Heart right ventricle (tissue), 16 donors: ENCODE measurements at places on chromosomes 2 and 18. TPM values are rescaled to one million over a fixed set of nuclear protein-coding genes. Genes with fewer than 3 reads are reported as not detected.

DNA sequence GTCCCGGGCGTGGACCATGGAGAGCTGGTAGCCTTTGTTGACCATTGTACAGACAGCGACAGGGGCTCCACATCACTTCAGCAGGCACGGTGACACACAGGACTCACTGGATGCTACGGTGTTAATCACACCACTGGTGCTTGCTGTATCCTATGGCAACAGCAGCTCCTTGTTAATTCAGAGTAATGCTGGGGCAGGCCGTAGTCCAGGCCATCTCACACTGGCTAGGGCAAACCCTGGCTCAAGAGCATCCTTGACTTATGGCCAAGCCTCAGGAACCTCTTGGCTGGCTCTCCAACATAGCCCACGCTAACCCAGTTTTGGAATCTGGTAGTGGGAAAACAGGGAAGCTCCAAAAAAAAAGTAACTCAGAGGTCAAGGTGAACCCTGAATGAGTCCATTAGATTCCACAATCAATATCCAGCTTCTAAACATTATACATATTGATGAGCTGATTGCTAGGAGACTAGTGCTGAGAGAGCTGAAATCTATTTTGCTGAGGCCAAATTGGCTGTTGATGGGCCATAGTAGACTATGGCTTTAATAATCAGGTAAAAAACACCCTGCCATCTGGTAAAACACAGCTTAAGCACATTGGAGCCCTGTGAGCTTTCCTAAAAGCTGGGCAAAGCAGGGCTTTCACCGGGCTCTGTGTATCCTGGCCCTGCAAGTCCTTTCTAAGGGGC, 253.6 kb downstream of the PRKCE start:
- no peak for DNase-seq

DNA sequence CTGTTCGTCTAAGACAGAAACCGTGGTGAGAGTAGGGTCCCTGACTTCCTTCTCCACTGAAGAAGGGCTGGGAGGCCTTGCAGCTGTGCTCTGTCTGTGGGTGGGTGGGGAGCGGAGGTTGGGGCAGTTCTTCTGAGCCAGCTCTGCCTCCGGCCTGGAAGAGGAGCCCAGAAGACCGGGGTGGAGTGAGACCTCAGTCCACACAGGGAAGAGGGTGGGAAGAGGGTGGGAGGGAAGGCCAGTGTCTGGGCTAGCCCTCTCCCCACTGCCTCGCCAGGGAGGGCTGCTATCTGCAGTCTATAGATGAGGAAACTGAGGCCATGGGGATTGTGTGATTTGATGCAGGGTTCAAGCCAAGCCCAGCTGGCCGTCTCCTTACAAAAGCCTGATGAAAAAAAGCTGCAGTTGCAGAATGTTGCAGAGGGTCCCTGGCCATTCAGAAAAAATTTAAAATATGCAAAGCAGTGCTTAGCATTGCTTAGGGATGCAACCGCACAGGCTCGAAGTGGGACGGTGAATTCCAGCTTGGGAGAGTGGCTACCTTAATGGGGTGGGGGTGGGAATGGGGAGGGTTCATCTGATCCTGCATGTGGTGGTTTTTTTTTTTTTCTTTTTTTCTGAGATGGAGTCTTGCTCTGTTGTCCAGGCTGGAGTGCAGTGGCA, 181.6 kb upstream of the HS6ST1 start:
- DNase-seq: no peak

DNA sequence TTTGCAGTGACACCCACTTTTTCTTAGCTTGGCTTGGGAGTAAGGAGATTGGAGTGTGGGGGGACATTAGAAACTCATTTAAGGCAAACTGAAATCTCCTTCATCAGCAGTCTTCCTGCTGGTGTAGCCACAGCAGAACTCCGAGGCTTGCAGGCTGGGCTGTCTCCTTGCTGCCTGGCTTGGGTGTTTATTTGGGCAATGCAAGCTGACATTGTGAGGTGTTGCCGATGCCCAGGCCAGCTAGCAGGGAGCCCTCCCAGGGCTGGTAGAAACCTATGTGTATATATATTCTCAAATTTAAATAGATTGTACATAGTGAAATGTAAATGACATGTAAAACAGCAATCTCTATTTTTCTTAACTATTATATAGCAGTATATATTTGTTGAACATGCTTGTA, 11.8 kb downstream of the GDF7 start:
- DNase-seq: no peak

DNA sequence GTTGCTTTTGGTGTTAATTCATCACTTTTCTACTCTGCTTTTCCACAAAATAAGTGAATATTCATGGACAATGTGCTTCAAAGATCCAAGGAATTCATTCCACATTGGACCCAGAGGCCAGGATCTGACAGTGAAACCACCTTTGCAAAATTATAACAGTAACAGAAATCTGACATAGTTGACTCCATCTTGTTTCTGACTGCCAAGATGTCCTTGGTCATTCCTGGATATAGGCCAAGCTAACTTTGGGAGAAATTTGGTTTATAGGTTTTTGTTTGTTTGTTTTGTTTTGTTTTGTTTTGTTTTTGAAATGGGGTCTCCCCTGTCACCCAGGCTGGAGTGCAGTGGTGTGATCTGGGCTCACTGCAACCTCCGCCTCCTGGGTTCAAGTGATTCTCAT, 10.3 kb downstream of the MPPE1 start:
- no peak for DNase-seq

DNA sequence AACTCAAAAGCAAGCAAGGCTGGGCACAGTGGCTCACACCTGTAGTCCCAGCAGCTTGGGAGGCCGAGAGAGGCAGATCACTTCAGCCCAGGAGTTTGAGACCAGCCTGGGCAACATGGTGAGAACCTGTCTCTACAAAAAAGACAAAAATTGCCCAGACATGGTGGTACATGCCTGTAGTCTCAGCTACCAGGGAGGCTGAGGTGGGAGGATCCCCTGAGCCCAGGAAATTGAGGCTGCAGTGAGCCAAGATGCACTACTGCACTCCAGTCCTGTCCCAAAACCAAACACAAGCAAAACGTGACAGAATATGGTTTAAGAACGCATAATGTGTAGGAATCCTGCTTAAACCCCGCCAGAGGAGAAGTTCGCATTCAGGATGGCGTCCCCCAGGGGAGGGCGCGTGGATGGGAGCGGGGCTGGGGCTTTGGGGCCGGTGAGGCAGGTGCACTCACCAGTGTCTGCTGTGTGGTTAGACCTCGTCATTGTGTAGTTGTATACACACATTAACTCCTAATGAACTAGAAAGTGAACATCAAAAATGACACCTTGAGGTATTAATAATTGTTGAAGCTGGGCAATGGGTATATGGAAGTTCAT, 5.4 kb downstream of the COLEC11 start:
- no peak for DNase-seq

DNA sequence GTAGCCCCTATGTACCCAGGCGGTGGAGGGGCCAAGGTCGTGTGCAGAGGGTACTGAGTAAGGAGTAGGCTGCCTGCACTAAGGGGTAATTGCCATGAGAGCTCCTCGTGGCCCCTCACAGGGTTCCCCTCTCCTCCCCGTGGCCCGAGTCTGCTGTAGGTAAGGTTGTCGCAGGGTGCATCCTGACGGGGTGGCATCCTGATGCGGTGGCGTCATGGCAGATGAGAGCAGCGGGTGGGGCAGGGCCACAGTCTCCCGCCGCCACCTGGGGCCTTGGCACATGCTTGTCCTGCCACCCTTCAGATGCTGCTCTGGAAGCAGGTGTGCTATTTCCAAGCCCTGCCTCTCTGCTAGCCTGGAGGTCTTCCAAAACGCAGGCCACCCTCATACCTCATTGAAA, 89.7 kb downstream of the EIPR1 start:
- DNase-seq: no peak

DNA sequence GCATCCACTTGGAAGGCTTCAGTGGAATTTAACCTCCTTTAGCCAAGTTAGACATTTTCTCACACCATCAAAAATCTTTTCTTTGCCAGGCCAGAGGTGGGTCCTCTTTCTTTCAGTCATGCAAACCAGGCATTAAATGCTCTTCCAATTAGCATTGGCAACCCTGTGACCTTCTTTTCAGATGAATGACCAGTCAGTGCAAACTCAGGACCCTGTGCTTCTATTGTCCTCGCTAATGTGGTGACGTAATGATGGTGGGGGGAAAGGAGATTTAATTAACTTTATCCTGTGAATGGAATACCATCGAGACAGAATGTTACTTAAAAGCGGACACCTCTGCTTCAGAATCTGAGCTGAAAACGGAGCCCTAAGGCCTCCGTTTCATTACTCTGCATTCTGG, 23.2 kb upstream of the STPG4 start:
- no peak for DNase-seq

- no peak for DNase-seq
These were observed 123.6 kb downstream of the RHBDD1 start for GRCh38 chr2:226959418-226959817.

DNA sequence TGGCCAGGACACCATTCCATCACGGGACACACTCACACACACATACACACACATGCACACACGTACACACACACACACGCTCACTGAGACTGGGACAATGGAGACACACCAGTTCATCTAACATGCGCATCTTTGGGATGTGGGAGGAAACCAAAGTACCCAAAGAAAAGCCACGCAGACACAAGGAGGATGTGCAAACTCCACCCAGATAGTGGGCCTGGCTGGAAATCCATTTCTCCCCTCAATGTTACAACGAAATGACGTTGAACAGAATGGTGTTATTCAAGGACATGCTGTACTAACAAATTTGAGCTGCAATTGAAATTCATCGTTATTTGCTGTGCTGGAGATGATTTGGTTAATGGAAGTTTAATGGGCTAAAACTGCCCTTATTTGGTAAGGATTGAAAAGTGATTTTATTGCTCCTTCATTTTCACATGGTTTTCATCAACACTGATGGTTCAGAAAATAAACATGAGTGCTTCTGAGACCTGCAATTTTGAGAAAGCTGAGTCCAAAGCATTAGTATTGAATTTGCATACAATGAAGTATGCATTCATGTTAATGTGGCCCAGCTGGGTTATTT, 110.0 kb downstream of the KCNE4 start:
- no peak for DNase-seq

IL1F10 gene
- not detected for polyA plus RNA-seq

POTEJ gene
- polyA plus RNA-seq: not detected
